Activated CD8-positive, alpha-beta memory T cell treated with anti-CD3 and anti-CD28 coated beads, Interleukin-2, amount 10 ng/mL, durations not matched to agents 7 days and 5 days (primary cell): ENCODE measurements at places on chromosomes 6 and 20. TPM values are rescaled to one million over a fixed set of nuclear protein-coding genes. Genes with fewer than 3 reads are reported as not detected.

DNA sequence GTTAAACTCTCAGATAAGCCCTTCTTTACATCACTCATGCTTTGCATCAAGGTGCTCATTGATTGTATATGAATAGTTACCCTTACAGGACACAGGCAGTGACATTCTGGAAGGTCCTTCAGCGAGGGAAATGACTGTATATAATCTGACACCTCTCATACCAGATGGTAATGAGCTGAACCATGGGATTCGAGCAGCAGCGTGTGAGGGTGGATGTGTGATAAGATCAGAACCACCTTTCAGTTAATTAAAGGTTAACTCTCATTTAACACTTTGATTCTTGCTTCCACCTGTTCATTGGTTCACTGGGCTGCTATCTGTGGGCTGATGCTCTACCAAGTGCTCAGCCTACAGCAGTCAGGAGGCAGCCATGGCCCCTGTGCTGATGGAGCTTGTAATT, 24.2 kb downstream of the NEDD9 start:
- no peak for DNase-seq

DNA sequence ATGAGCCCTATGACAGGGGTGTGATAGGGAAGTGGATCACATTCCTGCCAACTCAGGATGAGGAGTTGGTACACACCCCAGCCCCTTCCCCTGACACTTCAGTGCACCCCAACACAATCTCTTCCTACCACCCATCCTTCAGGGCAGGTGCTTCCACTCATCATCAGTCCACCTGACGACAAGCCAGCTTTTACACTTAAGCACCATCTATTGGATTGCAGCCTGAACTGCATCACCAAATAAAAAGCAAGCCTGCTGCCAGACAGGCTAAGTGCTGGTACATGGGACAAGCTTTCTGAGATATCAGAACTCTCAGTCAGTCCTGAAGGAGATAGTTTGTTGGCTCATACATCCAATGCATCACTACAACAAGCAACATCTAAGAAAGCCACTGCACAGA, 69.0 kb upstream of the TMEM200A start:
- DNase-seq, result no peak

DNA sequence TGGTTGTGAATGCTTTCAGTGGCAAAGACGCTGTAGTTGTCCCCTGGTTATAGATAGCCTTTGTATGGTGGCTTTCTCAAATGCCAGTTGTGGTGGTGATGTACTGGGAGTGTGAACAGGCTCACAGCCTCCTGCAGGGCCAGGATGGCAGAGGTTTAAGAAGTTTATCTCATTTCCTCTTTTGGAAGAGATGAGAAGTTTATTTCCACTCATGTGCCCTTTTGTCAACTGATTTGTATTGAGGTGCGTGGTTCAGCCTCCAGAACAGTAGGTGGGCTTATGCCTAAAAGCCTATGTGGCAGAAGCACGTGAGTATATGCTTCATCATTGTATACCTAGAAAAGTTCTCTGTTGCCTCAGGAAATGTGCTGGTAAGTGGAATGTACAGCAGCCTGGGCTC, 13.7 kb upstream of the ZFP57 start:
- no peak for DNase-seq

GRCh38 chr6:148967011-148967520, 220.2 kb downstream of the UST start:
- no peak for DNase-seq

DNA sequence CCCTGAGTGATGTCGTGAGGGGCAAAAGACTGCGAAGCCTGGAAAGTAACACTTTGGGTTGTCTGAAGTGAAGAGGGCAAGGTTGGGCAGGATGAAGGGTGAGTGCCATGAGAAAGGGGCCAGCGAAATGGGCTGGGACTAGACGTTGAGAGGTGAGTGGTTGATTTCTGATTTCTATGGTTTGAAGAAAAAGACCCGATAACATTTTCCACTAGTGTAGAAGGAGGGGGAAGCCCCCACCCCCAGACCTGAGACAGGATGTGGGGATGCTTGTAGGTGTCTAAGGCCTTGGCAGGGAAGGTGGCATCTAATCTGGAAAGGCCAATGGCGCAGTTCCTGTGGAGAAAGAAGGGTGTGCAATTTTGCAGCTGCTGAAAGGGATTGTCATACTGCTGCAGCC, 25.3 kb upstream of the KIF3B start:
- DNase-seq, result peak; percentile 71

Gene WFDC10B
- not detected for total RNA-seq
